ENCODE measurements at places on chromosomes 5 and 9.

DNA sequence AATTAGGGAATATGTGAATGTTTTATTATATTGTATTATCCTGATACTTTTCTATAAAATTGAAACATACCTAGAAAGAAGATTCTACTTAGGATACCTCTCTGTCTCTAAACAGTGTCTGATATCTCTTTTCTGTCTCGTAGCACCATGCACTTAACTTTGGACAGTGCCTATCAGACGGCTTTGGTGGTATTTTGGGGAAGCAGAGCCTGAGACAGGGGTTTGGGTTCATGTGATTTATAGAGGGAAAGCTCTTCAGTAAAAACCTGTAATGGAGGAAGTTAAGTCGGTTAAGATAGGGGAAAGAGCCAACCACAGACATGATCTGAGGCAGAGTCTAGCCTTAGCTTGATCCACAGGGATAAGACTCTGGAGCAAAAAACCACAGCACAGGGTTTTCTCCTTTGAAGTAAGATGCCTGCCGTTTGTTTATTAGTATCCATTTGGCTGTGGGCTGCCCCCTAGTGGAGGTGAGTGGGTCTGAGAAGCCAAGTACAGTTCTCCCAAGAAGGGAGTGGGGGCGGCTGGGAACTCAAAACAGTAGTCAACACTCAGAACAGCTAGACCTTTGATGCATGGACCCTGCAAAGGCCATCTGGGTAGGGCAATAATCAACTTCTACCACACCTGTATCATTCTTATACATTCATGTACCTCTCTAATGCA lies 141.2 kb upstream of the ASTN2 start:
- DNase-seq, result peak; percentile 67

- DNase-seq, result no peak
Measured at GRCh38 chr9:109517901-109518377, 19.8 kb upstream of the PTPN3 start.

DNA sequence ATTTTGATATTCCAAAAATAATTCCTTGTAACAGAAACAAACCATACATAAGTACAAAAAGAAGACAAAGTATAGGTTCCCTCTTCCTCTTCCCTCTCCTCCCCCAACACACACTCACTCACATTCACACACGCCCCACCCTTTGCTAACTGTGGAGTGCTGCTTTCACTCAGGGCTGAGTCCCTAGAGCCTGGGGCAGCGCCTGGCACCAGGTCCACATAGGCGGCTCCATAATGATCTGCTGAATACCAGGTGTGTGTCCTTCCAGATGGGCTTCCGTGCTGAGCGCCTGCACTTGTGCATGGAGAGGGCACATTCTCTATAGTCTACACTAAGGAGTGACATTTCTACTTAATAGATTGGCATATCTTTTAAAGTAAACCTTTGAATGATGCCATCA lies 3.7 kb downstream of the SEMA4D start:
- DNase-seq, result no peak

DNA sequence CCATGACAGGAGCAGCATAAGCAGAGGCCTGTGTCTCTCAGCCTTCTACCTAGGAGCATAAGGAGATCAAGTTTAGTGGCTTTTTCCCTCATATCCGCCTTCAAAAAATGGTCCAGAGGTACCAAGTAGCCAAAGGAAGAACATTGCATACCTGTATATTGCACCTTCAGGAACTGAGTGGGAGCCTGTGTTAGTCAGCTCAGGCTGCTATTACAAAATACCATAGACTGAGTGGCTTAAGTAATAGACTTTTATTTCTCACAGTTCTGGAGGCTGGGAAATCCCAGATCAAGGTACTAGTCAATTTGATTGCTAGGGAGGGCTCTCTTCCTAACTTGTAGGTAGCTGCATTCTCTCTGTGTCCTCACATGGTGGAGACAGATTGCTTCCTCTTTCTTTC lies 597.4 kb upstream of the PTGER4 start:
- DNase-seq, result no peak

DNA sequence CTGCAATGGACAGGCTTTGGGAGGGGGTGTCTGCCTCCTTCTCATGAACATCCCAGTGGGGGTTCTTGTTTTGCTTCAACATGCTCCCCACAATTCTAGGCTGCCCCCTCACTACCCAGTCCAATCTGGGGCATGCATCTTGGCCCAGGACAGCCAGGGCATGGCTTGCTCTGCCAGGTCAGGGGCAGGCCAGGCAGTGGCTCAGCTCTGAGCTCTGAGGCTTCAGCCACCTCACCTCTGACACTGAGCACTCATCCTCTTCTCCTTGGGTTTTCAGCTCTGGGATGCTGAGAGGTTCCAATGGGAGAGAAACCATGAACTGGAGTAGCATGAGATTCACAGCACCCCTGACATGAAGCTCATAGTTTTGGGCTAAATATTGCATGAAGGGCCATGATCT lies 11.8 kb downstream of the SLC25A48 start:
- no peak for DNase-seq

DNA sequence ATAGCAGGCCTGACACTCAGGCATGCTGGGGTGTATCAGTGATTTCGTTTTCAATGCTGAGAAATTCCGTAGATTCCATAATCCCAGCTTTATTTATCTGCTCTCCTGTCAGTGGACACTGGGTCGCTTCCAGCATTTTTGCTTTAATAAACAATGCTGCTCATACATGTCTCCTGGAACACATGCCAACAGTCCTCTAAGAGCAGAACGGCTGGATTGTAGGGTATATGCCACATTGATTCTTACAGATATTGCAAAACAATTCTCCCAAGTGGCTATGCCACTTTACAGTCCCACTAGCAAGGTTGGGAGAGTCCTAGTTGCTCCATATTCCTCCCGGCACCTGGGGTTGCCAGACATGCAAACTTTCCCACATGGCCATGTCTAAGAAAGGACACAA lies 81.9 kb downstream of the RAPGEF1 start:
- DNase-seq, result no peak

DNA sequence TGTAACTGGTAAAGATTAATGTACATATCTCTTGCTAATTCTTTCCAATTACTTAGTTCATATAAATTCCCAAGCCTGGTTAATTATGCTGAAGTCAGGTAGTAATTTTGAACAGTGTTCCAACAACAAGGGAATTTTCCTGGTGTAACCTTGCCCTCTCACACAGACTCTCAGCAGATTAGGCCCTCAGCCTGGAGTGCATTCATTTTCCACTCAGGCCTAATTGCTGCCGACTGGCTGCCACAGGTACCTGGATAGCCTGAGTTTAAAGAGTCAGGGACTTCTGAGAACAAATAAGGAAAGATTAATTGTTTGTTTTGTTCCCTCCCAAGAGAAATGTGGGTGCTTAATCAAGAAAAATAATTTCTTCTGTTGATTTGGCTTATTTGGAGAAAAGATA lies 71.4 kb downstream of the PPIC start:
- no peak for DNase-seq

GRCh38 chr5:372556-372995 lies 51.1 kb downstream of the AHRR start:
- DNase-seq, result peak; percentile 27

DNA sequence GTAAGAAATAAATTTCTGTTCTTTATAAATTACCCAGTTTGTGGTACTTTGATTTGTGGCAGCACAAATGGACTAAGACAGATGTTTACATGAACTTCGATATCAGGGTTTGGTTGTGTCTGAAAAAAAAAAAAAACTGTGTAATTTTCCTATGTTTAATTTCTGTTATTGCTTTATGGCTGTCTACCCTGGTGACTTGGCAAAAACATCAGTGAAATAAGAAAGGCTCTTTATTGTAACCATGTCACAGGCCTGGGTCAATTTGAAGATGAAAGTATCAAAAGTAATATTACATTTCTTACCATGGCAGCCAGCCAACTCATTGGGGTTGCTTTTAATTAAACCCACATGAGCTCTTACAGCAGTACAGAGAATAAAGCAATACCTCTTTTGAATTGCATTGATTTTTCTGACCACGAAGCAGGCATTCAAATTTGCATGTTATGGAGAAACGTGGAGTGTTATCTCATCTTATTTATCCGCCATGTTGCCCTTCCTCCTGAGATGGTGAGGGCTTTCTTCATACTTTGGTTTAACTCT lies 20.6 kb upstream of the SV2C start:
- no peak for DNase-seq

- peak; percentile 86 for DNase-seq
Measured at GRCh38 chr5:160467555-160468362, 46.1 kb downstream of the PTTG1 start.

GRCh38 chr5:78586251-78586650 lies 62.3 kb downstream of the LHFPL2 start:
- DNase-seq, result peak; percentile 91

GRCh38 chr5:65674749-65675148 lies 47.2 kb downstream of the SGTB start:
- no peak for DNase-seq

- DNase-seq, result no peak
Measured at GRCh38 chr9:87587356-87587745, 89.7 kb downstream of the DAPK1 start.

- no peak for DNase-seq
Measured at GRCh38 chr5:89929173-89929572, 480.4 kb downstream of the CETN3 start.

DNA sequence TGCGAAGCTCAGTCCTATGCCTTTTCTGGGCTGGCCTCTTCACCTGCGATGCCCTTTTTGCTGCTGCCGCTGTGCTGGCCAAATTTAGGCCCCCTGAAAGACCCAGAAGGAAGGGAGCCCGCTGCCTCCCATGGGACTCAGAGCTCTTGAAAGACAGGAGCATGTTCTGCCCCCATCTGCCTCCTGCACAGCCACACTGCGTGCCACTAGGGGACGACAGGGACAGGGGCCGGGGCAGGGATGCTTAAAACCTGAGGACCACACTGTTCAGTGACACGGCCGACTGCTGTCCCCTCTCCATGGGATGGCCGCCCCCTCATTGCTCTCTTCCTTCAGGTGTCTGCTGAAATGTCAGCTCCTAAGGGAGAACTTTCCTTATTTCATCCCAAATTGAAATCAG lies 132.4 kb downstream of the ADAMTS2 start:
- DNase-seq, result peak; percentile 21

- DNase-seq, result no peak
Measured at GRCh38 chr5:140292212-140293036, 10.5 kb downstream of the PFDN1 start.

DNA sequence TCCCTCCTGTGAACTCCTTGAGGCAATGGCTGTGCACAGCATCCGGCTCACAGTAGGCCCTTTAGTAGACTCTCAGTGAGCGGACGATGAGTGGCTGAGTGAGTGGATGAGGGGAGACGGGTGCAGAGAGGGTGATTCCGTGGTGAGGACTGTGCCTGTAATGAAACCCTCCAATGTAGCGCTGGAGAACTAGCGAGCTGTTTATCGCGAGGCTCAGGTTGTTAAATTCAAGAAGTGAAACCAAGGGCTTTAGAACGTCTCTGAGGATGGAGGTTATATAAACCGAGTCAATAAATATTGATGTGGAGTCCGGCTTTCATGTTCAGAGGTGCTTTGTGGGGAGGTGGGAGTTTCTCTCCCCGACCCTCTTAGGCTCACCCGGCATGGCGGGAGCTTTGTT lies 53.2 kb downstream of the NSG2 start:
- DNase-seq, result no peak

DNA sequence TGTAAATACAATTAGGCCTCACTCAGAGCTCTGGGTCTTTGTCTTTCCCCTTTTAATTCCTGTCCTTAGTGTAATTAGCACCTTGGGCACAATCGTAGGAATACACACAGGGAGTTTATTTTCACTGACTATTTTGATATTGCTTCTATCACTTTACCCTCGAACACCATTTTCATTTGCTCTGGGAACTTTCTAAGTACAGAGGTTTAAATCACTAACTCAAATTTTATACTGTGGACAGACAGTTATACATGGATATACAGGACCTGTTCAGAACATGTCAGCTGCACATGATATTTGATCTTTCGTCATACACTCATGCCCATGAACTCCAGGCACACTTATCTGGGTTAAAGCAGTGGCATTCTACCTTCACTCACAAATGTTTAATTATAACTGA lies 217.8 kb upstream of the TMEM161B start:
- DNase-seq, result no peak

- no peak for DNase-seq
Measured at GRCh38 chr9:14671377-14671776, 21.9 kb downstream of the ZDHHC21 start.

DNA sequence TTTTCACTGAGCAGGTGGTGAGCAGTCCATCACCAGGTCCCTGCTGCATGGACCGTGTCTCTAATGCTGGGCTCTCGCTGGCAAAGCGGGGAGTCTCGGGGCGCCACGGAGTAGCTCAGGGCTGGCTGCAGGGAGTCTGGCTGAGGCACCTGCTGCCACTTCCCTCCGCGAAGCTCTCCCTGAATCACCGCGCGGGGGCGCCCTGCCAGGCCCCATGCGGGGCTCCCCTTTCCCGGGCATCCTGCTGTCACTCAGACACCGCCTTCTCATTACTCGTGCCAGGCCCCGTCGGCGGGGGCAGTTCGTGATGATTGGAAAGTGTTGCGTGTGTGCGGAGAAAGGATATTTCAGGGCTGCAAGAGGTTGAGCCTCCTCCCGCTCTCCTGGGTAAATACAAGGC lies 335.8 kb downstream of the IRX2 start:
- DNase-seq, result no peak

DNA sequence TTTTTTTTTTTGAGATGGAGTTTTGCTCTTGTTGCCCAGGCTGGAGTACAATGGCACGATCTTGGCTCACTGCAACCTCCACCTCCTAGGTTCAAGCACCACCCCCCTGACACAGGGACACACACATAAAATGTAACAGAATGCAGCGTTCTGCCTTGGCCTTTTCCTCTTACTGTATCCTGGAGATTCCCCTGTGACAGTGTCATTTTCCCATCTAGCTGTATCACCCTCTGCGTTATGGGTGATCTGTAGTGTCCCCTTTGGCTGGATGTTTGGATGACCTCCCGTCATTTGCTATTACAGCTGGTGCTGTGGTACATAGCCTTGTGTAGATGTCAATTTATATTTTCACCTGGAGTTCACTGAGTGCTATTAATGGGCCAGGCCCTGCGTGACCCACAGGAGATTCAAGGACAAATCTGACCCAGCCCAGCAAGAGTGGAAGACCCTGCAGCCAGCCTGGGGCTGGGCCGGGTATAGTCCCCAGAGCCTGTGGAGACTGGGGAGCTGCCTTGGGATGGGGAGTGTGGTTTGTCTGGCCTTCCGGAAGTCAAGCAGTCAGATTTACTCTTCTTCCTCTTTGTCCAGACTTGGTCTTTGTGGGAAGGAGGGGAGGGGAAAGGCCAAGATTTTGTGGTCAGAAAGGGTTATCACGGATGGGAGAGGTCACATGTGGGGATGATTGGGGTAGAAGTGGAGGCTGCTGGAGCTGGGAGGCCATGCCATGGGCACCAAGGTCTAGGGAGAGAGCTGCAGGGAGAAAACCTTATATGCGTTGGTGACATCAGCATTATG lies 43.6 kb downstream of the ERGIC1 start:
- no peak for DNase-seq
